NB4 (cell line): ENCODE measurements at places on chromosomes 12 and 14.
A peak's percentile ranks its signal among the peaks of the same experiment; 100 is the strongest.

- DNase-seq = no peak
These were observed 503.7 kb downstream of the SLC6A15 start for GRCh38 chr12:84408936-84409335.

- no peak for DNase-seq
These were observed 44.0 kb downstream of the EID3 start for GRCh38 chr12:104347374-104348075.

DNA sequence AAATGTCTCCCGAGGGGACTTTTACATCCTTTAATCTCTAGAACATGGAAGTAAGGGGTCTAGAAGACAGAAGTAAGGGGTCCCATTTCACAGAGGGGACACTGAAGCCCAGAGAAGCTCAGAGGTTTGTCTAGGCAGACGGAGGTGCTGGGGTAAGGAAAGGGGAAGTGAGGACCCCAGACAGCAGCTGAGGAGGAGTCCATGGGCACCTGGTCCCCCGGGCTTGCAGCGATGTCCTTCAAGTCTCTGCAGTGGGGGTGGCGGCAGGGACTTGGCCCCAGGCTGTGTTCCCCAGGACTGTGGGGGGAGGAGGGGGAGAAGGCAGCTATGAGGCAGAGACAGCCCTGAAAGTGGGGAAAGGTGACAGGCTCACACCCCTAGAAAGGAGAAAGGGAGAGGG is 30.7 kb downstream of the DTX1 start:
- peak; percentile 51 for DNase-seq

- no peak for DNase-seq
These were observed 380.1 kb downstream of the RAD51B start for GRCh38 chr14:68199554-68200151.

DNA sequence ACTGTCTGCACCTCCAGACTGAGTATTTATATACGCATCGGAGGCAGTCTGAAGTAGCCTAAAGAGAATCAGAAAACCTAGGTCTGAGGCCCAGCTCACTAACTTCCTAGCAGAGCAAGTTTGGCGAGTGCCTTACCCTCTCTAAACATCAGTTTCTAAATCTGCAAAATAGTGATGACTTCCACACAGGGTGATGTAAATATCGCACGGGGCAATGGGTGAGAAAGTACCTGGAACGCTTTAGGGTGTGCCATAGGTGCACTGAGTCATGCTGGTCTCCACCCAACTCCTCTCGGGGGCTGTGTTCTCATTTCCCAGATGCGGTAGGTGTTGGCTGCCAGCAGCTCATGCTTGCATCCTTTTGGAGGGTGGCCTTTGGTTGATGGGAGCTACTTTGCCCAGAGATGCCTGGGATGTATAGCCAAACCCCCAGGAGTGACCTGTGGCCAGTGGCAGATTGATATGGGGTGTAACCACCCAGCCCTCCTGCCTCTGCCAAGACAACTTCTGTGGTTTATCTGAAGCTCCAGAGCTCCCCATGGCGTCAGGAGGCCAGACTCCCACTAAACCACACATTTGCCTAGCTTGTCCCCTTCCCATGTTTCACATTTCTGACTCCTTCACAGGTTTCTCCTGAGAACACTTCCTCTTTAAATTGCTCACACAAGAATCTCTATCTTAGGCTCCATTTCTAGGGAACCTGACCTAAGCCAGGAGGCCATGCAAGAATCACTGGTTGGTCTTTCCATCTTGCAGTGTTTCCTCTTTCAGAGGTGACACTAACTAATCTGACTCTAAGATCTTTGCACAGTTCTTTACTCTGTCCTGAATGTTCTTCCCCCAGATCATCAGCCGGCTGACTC is 62.0 kb upstream of the TUNAR start:
- DNase-seq = no peak

GRCh38 chr12:59036347-59036746 is 116.0 kb upstream of the LRIG3 start:
- no peak for DNase-seq

DNA sequence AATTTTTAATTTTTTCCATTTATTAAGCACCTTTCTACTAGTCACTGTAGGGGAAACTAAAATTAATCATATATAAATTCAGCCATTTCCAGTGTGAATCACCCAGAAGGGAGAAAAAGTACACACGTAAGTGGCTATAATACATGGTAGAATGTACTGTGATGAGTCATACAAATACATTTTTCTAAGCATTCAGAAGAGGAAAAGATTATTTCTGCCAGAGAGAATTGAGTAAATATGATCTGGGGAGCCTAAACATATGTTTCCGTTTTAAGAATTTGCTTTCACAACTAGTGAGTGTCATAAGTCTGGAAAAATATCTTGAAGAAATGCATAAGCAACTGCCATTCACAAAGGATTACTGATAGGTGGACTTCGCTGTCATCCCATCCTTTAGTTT is 102.8 kb downstream of the TGFB3 start:
- no peak for DNase-seq

- DNase-seq = peak; percentile 90
These were observed 1346.4 kb downstream of the TMEM121 start for GRCh38 chr14:106872611-106873446.

DNA sequence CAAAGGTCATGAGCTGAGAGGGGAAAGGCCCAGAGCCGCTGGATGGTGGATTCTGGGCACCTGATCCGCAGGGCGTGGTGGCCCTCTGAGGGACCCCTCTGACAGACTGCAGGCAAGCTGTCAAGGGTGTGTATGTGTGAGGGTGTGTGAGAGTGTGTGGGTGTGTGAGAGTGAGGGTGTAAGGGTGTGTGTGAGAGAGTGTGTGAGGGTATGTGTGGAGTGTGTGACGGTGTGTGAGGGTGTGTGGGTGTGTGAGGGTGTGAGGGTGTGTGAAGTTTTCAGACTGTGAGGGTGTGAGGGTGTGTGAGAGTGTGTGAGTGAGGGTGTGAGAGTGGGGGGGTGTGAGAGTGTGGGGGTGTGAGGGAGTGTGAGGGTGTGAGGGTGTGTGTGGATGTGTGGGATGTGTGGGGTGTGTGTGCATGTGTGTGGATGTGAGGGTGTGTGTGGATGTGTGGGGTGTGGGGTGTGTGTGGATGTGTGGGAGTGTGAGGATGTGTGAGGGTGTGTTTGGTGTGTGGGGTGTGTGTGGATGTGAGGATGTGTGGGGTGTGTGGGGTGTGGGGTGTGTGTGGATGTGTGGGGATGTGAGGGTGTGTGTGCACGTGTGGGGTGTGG is 156.7 kb downstream of the TMEM121 start:
- no peak for DNase-seq

DNA sequence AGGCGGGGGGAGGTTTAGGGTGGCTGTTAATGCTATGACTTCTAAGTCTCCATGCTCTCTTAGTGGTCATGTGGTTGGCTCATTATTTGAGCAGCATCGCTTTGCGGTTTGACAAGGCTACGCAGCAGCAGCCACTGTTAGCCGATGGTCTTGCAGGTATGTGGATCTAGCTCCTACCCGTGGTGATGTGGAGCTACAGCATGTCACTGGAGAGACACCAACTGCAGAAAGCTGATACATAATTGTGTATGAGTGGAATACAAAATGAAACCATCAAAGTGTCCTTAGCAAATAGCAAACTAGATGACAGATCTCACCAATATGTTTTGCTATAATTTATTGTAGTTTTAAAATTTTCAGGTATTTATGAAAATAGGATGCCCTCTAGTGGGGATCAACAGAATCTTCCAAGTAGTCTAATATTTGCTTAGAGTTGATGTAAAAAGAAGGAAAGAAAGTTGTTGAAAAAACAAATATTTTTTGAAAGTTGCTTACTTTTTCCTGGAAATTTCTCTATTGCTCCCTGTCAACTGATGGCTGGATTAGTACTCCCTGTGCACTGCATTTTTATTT is 94.9 kb downstream of the NAV3 start:
- DNase-seq = peak; percentile 83

- DNase-seq = peak; percentile 94
These were observed 804 bp downstream of the USP15 start for GRCh38 chr12:62260733-62261683.

- DNase-seq = no peak
These were observed 11.7 kb upstream of the CREBL2 start for GRCh38 chr12:12599750-12600643.

DNA sequence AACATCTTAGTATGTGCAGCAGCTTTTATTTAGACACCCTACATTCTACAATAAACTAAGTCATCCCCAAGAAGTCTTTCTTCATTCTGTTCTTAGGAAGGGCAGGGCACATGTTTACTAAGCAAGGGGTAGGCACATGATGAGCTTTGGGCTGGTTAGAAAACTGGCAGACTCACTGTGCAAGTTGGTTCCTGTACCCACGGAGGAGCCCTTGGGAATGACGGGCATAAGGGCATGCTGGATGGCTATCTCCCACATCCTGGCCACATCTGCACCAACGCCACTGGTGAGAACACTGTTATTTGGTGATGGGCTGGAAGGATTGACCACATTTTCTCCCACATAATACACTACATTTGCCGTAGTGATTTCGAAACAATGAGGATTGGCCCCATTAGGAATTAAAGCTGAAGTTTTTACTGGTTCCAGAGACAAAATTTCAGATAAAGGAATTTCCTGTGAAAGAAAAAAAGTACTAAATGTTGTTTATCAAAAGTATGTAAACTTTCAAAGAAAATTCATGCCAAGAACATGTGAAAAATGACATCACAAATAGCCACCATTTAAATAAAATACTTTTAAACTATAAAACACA is 297.0 kb downstream of the PRKD1 start:
- DNase-seq = no peak

GRCh38 chr12:124747426-124748161 is 116.1 kb downstream of the SCARB1 start:
- DNase-seq = peak; percentile 87

GRCh38 chr12:581321-581720 is 81.9 kb downstream of the NINJ2 start:
- DNase-seq = no peak

DNA sequence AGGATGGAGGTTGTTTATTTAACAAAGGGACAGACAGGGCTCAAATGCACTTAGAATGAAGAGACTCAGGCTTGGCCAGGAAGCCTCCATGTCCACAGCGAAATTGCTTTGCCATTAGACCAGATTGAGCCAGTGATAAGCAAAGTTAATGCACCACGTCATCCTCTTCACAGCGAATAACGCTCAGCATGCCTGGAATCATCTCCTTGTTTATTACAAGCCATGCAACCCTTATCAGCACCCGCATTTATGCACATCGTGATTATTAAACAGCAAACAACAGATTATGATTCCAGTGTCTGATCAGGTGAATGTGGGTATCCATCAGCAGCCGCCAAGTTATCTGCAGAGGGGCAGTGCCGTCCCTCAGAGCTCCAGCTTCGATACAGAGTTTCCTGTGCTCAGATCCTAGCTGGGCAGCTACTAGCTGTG is 175.0 kb upstream of the TMEM132C start:
- DNase-seq = no peak

GRCh38 chr14:89486961-89487360 is 69.9 kb upstream of the FOXN3 start:
- peak; percentile 83 for DNase-seq

GRCh38 chr14:50798048-50798421 is 32.9 kb downstream of the NIN start:
- DNase-seq = no peak

DNA sequence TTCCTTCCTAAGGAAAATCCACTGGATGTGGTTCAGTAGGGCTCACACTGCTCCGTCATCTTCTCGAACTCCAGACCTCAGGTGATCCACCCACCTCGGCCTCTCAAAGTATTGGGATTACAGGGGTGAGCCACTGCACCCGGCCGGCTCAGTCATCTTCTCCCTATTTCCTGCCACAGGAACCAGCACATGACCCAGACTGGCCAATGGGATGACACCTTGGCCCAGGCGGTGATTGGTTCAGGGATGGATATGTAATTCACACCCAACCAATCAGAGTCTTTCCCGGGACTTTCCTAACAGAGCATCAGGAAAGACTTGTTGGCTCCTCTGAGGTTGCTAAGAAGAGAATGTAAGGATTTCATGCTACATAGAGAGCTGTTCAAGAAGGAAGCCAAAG is 19.2 kb upstream of the C12orf76 start:
- peak; percentile 40 for DNase-seq

GRCh38 chr12:51976376-51977160 is 25.1 kb downstream of the ACVR1B start:
- DNase-seq = peak; percentile 87

DNA sequence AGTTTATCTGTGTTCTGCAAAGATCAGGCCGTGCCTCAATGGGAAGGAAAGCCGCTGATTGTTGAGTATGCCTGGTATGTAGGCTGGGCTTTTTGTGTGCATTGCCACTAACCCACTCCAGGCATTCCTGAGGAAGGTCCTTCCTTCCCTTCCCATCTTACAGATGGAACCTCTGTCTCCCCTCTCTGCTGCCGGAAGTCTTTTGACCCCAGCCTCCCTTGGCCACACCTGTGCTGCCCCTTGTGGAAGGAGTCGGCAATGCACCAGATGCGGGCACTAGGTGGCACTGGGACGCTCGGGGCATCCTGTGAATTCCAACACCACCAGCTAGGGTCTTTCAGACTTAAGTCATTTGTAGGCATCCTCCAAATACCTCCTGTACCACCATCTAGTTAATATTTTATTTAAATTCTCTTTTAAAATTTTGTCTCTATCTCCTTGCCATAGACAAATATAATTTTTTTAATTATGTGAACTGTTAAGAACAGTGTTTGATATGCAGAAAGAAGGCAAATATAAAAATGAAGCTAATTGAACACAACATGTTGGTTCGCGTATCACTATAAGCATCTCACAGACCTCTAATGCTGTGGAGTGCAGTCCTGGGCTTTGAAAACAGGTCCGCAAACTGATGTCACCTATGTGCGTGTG is 99.6 kb downstream of the RIN3 start:
- peak; percentile 59 for DNase-seq

- no peak for DNase-seq
These were observed 98.0 kb downstream of the ZNF664 start for GRCh38 chr12:124071075-124071443.

DNA sequence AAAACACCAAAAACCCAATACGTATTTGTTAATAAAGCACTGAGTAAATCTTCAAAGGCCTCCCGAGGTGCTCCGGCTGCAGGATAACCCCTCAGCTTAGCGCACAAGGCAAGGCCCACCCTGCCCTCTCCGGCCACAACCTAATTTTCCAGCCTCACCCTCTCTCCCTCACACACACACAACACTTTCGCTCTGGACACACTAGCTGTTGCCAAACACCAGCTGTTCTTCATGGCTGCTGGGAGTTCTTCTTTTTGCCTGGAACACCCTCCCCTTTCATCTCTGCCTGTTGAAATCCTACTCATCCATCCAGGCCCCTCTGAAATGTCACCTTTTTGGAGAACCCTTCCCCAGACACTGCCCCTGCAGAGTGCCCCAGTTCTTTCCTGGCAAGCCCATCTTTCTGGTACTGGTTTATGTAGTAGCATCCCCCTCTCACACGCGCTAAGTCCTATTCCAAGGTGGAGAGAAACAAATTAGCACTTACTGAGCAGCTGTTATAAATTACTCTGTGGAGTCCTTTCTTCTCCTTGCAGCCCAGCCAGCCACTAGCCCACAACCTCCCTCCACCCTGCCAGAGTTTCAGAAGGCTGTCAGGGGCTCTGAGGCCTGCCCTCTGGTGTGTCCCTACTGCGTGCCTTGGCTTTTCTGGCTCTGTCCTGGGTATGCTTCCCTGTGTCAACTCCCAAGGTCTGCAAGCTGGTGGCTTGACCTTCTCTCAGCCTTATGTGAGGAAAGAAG is 805 bp upstream of the CRACR2A start:
- DNase-seq = peak; percentile 75
